ENCODE measurements at places on chromosomes 16 and 17. TPM values are rescaled to one million over a fixed set of nuclear protein-coding genes. Genes with fewer than 3 reads are reported as not detected.
A peak's percentile ranks its signal among the peaks of the same experiment; 100 is the strongest.

- peaks cover 8% of the 10 kb centered on the region for H3K4me1 ChIP-seq
- H3K4me3 ChIP-seq, result no peak overlapping the region
- peaks cover 16% of the 10 kb centered on the region for H3K36me3 ChIP-seq
- DNase-seq, result no peak
- H3K27ac ChIP-seq, result no peak overlapping the region
- H3K27me3 ChIP-seq, result no peaks in the 10 kb centered on the region
Observed at GRCh38 chr17:48113201-48113676, 5.7 kb downstream of the SNX11 start.

DNA sequence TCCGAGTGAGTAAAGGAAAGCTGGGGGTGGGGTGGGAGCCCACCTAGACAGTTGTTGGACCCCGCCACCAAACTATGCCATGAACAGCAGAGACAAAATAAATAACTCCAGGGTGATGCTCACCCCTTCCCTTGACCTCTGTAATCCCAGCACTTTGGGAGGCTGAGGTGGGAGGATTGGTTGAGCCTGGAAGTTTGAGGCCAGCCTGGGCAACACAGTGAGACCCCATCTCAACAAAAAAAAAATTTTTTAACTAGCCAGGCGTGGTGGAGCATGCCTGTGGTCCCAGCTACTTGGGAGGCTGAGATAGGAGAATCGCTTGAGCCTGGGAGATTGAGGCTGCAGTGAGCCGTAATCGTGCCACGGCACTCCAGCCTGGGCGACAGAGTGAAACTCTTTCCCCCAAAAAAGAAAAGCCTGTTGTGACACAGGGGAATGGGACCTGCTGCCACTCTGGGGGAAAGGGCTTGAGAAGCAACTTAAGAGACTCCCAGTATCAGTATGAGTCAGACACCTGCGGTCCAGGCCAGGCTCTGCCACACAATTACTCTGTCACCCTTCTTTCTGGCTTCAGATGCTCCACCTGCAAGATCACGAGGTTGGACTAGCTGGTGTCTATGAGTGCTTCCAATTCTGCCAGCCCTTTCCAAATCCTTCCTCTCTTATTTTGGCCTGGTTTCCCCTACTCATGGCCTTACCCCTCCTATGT lies 5.0 kb downstream of the SGCA start:
- no peaks in the 10 kb centered on the region for H3K27me3 ChIP-seq
- H3K36me3 ChIP-seq, result peaks cover 4% of the 10 kb centered on the region
- H3K4me1 ChIP-seq, result peaks cover 15% of the 10 kb centered on the region
- no peak overlapping the region for H3K4me3 ChIP-seq
- H3K27ac ChIP-seq, result no peak overlapping the region

TBC1D3B gene
- total RNA-seq, result 0.88 TPM

DNA sequence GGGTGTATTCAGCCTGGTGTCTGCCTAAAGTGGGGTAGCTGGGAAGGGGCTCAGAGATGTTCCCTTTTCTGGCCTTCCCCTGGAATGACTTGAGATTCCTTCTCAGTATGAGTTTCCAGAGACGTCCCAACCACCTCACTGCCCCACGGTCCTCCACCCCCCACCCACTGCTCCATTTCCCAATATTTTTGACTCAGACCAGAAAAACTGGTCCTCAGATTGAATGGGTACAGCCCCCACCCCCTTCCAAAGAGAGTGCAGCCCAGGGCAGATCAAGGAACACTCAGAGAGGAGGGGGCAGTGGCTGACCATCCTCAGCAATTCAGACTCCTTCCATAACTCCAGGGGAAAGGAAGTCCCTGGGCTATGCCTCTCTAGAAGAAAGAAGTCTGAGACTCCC lies 3.2 kb downstream of the ACLY start:
- no peak overlapping the region for H3K4me3 ChIP-seq
- no peaks in the 10 kb centered on the region for H3K27me3 ChIP-seq
- H3K36me3 ChIP-seq, result peaks cover 37% of the 10 kb centered on the region
- DNase-seq, result peak; percentile 43
- H3K4me1 ChIP-seq, result peaks cover 62% of the 10 kb centered on the region
- H3K27ac ChIP-seq, result peak overlapping the region; percentile 69

GRCh38 chr17:30599428-30600059 lies 122.3 kb downstream of the GOSR1 start:
- H3K36me3 ChIP-seq, result no peaks in the 10 kb centered on the region
- peak overlapping the region; percentile 89 for H3K4me3 ChIP-seq
- DNase-seq, result no peak
- no peaks in the 10 kb centered on the region for H3K27me3 ChIP-seq

DNA sequence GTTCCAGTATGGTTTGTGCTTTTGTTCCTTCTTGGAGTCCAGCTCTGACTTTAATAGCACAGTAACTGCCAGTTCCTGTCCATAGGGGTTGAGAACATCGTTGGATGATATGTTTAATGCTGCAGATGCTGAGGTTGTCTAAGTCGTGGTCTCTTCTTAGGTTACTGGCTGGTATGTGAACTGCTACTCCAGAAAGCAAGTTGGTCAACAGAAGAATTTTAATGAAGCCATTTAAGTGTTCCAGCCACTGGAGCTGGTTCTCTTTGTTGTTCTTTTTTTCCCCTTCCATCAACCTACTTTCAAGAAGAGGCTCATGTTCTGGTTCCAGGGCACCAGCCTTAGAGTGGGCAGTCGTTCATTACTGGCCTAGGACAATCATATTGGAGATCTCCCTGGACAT lies 140.3 kb upstream of the TBX2 start:
- H3K4me1 ChIP-seq, result peaks cover 22% of the 10 kb centered on the region
- peak overlapping the region; percentile 71 for H3K27ac ChIP-seq
- no peak overlapping the region for H3K4me3 ChIP-seq
- H3K27me3 ChIP-seq, result no peaks in the 10 kb centered on the region

Data from osteoblast (primary cell).